ENCODE measurements at places on chromosomes 5 and 9. TPM values are rescaled to one million over a fixed set of nuclear protein-coding genes. Genes with fewer than 3 reads are reported as not detected.

Gene SREK1IP1
- total RNA-seq = 13.2 TPM

Gene IDNK
- total RNA-seq = 5.9 TPM

Gene LCN2
- total RNA-seq = 1.7 TPM

Gene LVRN
- total RNA-seq = 39.7 TPM

Gene PCDHGA8
- 2.4 TPM for total RNA-seq

Gene NSD1
- 32.3 TPM for total RNA-seq

Gene SEMA6A
- total RNA-seq = 43.4 TPM

Gene CLIC3
- 0.95 TPM for total RNA-seq

DNA sequence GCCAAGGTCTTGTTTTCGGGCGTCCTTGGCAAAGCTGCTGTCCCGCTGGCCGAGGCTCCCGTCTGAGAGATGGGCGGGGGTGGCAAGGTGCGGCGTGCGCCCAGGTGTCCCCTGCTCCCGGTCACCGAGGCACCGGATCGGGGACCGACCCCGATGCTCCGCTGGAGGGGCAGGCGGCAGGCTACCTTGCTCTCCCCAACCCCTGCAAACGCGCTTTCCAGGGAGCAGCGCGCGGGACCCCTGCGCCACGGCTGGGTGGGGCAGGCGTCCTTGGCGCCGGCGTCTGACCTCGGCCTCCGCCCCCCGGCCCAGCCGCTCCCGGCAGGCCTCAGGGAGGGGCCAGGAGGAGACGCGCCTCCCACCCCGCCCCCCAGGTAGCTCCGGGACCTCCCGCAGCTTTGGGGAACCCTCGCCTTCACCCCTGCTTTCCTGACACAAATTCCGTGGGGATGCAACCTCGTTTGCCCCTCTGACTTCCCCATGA, 551 bp downstream of the N4BP3 start:
- no peak for DNase-seq

- no peak for DNase-seq
Measured at GRCh38 chr9:26904070-26904469, 11.5 kb upstream of the CAAP1 start.

DNA sequence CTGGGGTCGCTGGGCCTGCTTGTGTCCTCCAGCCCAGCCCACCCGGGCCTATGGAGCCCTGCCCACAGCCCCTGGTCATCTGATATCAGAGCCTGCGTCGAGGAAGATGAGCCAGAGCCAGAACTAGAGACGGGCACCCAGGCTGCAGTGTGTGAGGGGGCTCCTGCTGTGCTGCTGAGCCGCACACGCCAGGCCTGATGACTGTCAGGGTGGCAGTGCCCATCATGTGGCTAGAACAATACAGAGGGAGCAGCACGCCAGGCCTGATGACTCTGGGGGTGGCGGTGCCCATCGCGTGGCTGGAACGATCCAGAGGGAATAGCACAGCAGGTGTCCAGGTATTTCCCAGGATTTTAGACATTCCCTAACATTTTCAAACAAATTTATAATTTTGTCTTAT, 9.2 kb upstream of the LRRC14B start:
- no peak for DNase-seq

GRCh38 chr5:36982146-36982545, 105.6 kb downstream of the NIPBL start:
- no peak for DNase-seq

DNA sequence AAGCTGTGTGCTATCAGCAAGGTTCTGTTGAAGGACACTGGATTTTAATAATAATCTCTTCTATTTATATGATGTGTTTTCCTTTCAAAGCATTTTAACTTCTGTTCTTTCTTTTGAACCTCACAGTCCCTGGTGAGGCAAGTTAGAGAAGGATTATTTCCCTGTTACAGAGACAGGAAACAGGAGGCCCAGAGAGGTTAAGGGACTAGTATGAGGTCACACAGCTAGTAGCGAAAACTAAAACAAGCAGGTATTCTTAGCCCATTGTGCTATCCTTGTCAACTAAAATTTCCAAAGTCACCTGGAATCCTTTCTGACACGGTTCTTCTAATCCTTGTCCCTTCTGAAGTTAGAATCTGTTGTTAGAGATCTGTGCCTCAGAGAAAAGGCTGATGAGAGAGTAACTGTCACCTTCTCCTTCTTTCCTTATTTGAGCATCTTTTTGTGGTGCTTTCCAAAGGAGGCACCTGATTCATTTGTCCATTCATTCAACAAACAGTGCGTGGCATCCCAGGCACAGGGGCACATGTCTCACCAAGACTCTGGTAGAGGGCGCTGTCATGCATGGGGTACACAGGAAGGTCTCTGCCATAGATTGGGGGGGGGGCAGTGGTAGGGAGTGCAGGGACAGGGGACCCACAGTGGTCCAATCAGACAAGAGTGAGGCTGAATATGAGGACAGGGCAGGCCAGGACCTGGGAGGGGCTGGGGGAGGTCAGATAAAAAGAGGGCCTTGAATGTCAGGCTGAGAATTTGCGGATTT, 61.5 kb downstream of the CRB2 start:
- no peak for DNase-seq

DNA sequence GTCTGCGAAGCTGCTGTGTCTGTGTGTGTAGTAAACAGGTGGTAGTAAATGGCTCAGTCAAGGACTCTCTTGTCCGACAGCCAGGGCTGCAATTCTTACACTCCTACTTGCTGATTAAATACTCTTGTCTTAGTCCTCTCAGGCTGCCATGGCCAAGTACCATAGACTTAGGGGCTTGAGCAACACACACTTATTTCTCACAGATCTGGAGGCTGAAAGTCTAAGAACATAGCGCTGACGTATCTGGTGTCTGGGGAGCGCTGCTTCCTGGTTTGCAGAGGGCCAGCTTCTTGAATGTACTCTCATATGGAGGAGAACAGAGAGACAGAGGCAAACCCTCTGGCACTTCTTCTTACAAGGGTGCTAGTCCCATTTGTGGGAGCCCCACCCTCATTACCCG, 411.0 kb downstream of the MED10 start:
- no peak for DNase-seq

DNA sequence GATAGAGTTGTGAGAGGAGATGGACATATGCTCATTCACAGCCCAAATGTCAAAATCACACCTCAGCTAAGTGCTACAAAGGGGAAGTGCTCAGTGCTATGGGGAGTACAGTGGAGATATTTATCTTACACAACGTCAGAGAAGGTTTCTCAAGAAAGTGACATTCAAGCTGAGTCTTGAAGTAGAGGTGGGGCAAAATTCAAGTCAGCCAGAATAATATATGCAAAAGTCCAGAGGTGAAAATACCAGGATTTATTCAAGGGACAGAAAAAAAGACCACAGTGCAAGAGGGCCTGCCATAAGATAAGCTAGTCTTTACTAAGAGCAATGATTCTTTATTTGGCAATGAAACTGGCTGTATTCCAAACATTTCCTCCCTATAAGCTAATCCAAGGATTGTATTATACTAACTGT, 327.8 kb upstream of the PIK3R1 start:
- no peak for DNase-seq

- no peak for DNase-seq
Measured at GRCh38 chr5:176187276-176188062, 50.8 kb upstream of the SIMC1 start.

DNA sequence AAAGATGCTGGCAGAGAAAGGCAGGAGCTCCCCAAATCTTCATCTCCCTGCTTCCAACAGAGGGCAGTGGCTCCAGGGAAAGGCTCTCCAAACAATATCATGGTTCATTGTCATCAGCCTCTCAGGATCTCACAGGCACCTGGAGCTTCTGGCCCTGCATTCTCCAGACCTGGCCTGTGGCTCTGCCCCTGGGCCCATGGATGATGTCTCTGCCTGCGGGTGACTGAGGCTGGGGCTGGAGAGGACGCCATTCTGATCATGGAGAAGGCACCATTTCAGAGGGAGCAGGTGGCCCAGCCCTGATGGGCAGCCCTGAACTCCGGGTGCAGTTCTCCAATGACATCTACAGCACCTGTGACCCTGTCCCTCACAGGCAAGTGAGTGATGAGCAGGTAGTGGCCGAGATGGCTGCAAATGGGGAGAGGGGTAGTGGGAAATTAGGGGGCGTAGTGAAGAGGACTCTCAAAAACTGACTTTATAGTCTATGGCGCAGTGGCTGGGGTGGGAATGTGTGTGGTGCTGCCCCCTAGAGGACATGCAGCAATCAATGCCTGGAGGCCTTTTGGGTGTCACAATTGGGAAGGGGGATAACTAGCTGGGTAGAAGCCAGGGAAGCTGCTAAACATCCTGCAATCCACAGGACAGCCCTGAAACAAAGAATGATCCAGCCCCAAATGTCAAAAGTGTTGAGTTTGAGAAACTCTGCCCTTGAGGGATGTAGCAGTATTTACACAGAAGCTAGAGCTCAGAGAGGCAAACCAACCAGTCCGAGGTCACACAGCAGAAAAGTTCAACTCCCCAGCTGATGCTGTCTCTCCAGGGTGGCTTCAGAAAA, 3.2 kb downstream of the SH3PXD2B start:
- DNase-seq = peak; percentile 20

Data from omental fat pad (tissue), 4 donors.